ENCODE measurements at places on chromosomes 2 and 18.

DNA sequence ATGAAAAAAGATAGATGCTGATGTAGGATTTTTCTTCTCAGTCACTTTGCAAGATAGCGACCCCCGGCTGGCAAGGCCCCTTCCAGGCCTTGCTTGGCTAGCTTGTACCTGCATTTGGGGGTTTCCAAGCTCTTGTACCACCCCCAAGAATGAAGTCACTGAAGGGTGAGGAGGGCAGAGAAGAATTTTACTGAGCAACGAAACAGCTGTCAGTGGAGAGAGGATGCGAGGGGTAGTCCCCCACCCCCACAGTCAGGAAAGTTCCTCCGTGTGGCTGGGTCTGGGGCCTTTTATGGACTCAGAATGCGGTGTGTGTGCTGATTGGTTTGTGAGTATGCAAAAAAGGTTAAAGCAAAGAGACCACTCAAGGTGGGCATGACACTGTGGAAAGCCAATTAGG, 382.0 kb downstream of the GPD2 start:
- no peak for DNase-seq

DNA sequence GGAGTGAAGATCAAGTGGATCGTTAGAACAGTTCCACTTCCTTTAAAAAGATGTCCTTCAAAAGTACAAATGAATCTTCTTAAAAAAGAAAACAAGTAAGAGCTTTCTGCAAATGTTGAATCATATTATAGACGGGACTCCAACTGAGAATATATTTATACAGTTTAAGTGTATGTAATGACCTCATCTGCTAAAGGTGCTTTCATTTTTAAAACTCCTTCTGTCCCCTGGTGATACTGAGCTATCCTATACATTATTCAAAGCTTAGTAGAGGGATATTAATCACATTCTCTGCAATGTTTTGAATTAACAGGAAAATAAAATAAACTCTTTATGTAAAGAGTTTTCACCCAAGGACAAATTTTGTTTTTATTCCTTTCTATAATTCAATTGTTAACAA, 420.7 kb upstream of the SLC8A1 start:
- DNase-seq: no peak

DNA sequence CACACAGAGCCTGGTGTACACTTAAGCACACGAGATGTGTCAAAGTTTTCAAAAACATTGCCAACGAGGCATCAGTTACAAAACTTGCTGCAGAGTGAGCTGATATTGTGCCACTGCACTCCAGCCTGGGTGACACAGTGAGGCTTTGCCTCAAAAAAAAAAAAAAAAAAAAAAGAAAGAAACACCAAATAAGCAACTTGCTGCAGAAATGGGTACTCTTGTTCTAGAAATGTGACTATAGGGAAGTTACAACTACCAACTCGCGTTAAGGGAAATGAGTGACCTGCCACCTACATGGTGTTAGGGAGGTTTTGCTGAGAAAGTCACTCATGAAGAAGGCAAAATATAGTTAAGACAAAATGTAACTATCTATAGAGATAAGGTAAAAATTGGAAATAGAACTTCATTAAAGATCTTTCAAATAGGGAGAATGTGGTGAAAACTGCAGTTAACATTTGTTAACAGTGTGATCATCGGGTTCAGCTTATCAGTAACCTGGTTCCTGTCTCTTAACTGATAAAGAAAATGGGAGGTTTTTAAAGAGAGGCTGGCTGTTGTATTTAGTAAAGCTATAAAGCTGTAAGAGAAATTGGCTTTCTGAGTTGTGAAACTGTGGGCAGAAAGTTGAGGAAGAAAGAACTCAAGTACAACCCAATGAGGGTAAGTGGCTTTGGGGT, at the start of gene IL1RL1:
IL1RL1 (plus strand) TSS at position 600 of the 677 bp plus-strand sequence. CDS start 26,702 bp downstream, outside the sequence.
- peak; percentile 77 for DNase-seq

- DNase-seq: no peak
Observed at GRCh38 chr18:80238651-80239260, 8.6 kb downstream of the PARD6G start.

- peak; percentile 48 for DNase-seq
Observed at GRCh38 chr18:70382017-70382416, 93.2 kb downstream of the SOCS6 start.

DNA sequence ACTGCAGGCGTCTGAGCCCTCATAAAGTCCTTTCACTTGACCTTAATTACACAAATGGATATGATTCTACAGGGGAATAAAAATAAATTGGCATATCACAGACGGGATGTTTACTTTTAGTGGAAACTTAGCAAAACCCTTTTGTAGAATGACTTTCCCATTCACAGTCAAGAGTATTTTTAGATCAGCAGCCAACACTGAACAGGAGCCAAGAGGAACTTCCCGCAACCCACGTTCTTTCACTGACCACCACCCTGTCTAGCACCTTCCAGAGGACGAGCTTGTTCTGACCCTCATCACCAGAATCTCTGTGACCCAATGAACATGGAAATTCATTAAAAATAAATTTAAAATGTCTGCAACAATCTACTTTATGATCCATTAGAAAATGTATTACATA, 119.0 kb upstream of the SNTG2 start:
- DNase-seq: no peak

DNA sequence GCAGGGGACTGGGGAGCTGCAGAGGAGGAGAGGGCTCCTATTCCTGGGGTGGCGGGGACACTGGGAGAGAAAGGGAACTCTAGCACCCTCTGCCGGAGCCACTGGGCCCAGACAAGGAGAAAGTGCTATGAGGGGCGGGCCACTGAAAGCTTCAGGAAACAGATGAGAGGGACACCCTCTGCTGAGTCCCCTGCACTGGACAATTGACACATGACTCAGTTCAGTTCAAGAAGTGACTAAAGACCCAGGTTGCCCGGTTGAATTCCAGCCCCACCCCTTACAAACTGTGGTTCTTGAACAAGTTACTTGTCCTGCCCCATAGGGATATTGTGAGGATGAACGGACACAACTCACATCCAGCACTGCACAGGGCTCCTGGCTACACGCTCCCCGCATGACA, 5.0 kb downstream of the RUFY4 start:
- peak; percentile 76 for DNase-seq

- no peak for DNase-seq
Observed at GRCh38 chr2:45750001-45750400, 98.5 kb downstream of the PRKCE start.

- no peak for DNase-seq
Observed at GRCh38 chr2:7857904-7858303, 824.0 kb upstream of the ID2 start.

DNA sequence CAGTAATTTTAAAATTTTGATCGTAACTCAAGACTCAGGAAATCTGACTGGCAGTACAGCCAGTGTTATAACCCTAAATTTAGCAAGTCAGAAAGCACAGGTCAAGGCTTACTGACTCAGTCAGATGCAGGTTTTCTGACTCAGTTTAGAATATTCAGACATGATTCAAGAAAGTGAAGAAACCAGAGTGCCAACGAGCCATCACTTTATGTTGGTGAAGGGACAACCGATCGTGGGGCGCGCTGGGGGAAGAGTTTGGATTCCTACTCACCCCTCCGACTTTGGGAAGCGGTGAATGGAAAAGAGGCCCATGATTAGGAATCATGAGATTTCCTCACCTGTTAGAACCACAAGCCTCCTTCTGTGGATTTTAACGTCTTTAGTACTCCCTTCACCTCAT, 998 bp downstream of the RNF149 start:
- peak; percentile 52 for DNase-seq

DNA sequence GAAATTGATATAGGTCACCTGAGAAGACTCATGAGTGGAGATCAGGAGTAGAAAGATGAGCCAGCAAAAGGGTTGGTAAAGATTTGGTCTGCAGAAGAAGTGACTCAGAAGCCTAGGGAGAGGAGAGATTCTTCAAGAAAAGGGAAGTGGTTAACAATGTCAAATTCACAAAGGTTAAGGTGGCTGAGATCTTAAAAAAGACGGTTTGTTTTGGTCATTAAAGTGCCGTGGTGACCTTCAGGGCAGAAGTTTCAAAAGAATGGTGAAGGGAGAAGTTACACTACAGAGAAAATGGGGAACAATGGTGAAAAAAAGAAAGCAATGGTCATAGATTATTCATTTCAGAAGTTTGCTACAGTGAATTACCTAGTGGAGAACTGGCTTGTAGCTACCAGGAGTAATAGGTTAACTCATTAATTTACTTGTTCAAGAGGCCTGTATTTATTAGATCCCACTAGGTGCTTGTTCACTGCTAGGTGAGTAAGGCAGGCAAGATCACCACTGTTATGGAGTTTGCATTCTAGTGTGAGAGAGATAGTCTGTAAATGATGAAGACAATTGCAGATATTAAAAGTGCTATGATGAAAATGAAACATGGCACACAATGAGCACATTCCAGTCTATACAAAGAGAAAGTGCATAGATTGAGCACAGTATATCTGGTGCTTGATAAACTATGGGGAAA, 43.0 kb downstream of the FBXO48 start:
- peak; percentile 73 for DNase-seq

DNA sequence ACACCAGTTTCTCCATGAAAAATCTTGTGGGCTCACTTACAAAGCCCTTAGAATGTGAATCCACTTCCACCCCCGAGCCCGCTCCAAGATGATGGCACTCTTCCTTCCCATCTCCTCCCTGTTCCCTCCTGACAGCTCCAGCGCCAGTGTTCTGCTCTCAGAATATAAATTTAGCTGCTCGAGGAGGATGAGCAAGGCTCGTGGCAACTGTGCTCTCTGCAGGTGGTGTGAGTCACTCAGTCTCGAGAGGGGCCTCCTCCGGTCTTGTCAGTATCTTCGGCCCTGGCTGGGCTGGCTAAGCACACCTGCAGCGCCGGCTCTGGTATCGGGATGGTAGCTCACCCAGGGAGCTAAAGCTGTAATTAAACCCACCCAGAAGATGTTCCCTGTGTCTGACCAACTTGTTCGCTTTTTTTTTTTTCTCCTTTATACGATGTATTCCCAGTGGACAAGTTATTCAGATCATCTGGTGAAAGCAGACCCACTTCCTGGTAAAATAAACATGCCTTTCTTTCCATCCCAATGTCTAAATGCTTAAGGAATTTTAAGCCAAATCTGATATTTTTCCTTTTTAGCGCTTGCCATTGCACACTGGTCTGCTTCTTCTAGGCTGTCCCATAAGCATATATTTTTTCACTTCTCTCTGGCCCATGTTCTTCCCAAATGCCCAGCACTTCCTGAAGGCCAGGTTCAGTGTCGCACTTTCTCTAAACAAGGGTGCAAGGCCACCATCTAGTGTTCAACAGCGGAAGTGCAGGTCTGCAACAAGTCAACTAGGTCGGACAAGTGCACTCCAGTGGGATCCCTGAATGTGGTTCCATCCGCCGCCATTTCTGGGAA, 31.4 kb upstream of the YPEL5 start:
- peak; percentile 81 for DNase-seq

All from suppressor macrophage treated with lipopolysaccharide for 1 hour (primary cell).